ENCODE measurements at places on chromosomes 3 and 15.

DNA sequence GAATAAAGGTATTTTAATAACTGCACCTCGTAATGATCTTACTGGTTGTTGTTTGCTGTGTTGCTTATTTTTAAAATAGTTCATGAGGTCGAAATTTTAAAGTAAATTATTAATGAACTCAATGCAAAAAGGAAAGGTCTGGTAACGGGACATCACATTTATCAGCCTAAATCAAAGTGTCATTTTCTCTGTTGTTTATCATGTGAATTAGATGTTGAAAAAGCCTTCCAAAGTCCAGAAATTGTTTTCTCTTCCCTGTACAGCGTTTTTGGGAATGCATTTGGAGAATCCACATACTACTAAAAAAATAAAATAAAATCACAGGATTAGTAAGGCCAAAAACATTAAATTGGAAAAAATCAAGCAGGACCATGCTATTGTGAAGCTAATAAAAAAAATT, 339.2 kb upstream of the NECTIN3 start:
- DNase-seq, result no peak

DNA sequence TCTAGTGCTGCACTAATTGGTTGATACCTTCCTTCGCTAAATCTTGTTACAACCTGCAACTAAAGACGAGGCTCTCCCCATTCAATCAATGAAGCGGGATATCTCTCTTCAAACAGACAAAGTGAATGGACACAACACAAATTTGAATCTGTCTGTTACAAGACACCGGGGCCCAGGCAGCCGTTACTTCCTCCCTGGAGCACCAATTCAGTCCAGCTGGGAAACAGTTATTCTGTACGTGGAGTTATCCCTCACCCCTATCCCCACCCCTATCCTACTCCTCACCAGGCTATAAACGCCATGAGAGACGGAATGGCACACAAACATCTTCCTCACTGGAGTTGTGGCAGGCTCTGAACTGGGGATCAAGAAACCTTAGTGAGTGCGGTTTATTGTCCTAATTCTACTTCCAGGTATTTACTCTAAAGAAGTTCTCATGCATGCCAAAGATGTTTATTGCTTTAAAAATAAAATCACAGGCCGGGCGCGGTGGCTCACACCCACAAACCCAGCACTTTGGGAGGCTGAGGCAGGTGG, 181.8 kb downstream of the FOXP1 start:
- DNase-seq, result no peak

- DNase-seq, result no peak
Observed at GRCh38 chr3:186442162-186442561, 80.1 kb upstream of the DGKG start.

- no peak for DNase-seq
Observed at GRCh38 chr3:120438665-120439370, 12.0 kb downstream of the FSTL1 start.

DNA sequence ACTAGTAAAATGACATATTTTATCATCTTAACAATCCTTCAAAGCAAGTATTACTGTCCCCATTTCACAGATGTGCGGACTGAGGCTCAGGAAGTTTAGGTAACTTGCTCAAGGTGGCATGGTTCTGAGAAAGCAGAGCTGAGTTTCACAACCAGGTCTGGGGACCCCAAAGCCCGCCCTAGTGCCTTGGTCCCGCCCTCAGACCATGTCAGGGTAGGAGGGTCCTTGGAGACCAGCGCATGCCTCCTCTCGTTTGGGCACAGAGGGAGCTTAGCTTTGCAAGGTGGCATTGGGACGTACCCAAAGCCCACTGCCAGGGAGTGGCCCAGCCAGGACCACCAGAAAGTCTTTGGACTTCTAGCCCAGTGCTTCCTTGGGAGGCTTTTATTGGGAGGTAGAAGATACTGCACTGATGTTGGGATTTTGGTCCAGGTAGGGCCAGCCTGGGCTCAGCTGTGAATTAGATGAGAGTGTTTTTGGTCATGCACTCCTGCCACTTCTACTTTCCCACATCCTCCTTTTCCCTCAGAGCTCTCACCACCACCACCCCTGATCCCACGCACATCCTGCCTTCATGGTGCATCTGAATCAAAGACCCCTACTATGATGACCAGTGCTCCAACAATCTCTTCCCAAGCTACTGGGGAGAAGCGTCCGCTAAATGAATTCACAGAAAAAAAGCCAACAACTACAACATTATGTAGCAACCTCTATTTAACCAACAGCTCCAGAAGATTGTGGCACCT, 307.9 kb downstream of the TLE3 start:
- no peak for DNase-seq

- DNase-seq, result no peak
Observed at GRCh38 chr3:169591159-169591951, 72.2 kb downstream of the MECOM start.

DNA sequence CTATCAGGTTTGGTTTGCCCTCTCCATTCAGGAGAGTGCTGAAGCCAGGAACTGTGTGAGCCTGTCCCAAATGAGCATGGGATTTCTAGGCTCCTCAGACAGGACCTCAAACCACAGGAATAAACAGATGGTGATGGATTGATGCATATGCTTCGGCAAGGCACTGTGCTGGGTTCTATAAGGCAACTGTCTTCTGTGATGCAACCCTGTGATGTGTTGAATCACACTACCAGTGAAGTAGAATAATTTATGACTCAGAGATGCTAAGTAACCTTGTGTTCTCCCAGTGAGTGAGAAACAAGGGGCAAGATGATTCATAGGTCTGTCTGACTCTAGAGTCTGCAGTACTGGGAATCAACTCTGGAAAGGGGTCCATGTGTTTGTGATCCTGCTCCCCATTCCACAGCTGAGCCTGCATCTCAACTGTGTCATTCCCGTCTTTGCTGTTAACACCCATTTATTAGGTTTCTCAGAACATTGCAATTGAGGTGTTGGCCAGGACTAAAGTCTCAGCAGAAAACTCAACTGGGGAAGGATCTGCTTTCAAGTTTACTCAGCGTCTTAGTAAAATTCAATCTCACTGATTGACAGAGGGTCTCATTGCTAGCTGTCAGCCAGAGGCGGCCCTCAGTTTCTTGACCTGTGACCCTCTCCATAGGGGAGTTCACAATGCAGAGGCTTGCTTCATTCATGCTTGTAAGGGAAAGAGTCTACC, 510.1 kb upstream of the CFAP20DC start:
- DNase-seq, result no peak

GRCh38 chr3:107085261-107085660, 292.0 kb upstream of the CCDC54 start:
- no peak for DNase-seq

- DNase-seq, result no peak
Observed at GRCh38 chr15:36953346-36953745, 147.0 kb downstream of the MEIS2 start.

DNA sequence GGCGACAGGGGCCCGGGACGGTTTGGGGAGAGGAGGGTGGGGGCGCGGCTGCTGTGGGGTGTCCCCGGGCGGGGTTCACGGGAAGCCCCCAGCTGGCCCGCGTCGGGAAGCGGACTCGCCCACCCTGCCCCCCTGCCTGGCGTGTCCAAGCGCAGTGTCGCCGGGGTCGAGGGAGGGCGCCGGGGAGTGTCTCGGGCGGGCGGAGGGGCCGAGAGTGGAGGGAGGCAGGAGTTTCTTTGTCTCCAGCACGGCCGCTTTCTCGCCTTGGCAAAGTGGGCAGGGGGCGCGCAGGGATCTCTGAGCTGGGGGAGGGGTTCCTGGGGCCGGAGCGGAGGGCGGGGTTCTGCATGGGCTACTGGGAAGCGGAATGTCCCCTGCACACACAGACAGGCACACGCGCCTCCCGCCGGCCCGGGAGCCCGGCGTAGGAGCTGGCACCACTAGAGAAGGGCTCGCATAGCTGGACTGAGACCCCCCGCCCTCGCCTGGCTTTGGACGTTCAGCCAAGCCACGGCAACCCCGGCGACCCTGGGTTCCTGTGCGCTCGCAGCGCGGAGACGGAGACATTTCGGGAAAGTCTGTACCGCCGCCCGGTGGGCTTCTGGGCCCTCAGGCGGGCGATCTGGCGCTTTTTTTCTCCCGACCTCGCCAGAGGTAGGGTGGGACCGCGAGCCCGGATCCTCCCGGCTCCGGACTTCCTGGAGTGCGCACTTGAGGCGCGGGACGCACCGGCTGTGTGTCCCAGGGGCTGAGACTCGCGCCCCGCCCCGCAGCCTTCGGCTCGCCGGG, 822 bp downstream of the ST8SIA2 start:
- peak; percentile 81 for DNase-seq

GRCh38 chr15:39338251-39338650, 242.6 kb upstream of the THBS1 start:
- DNase-seq, result no peak

DNA sequence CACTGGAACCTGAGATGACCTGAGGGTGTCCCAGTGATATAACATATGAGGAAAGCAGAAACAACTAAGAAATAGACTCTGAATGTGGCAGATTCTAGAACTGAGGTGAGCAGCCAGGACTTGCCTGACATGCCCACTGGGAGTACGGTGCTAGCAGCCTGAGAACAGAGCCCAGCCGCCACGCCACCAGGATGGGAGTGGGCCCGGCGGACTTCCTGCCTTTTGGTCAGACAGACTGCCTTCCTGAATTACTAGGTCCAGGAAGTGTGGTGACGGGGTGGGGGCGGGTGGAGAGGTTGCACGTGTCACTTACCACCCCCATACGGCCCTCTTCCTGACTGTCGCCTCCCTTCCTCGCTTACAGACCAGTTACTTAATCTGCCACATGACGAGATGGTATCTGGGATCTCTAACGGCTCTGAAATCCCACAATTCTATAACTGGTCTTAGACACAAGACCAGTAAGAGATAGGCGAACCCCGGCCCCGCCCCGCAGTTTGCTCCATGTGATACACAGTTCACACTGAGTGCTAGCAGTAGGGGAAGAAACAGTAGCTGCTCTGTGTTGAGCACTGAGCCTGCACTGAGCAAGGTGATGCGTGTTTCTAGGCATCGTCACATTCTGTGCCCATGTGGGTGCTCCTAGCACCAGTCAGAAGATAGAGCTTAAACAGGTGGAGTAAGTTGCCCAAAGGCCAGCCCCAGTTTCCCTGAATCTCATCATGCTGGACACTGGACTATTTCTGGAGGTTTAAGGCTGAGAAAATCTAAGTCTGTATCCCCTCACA, 95.7 kb downstream of the CPN2 start:
- no peak for DNase-seq

GRCh38 chr3:62570888-62571287, 197.5 kb upstream of the FEZF2 start:
- no peak for DNase-seq

GRCh38 chr3:170499562-170500156, 81.0 kb downstream of the CLDN11 start:
- DNase-seq, result no peak

DNA sequence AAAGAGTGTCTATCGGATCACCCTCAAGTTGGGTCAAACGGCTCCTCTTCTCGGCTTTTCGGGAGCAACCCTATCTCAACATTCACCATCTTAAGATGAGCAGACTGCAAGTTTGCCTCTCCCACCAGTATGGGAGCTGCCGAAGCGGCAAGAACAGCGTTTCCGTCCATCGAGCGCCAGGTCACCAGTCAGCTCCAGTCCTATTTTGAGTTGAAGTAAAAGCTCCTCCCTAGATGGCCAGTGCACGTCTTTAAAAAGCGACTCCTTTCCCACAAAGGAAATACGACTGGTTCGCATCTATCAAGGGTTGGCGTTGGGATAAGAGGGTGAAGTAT, 369 bp upstream of the U2SURP start:
- no peak for DNase-seq

DNA sequence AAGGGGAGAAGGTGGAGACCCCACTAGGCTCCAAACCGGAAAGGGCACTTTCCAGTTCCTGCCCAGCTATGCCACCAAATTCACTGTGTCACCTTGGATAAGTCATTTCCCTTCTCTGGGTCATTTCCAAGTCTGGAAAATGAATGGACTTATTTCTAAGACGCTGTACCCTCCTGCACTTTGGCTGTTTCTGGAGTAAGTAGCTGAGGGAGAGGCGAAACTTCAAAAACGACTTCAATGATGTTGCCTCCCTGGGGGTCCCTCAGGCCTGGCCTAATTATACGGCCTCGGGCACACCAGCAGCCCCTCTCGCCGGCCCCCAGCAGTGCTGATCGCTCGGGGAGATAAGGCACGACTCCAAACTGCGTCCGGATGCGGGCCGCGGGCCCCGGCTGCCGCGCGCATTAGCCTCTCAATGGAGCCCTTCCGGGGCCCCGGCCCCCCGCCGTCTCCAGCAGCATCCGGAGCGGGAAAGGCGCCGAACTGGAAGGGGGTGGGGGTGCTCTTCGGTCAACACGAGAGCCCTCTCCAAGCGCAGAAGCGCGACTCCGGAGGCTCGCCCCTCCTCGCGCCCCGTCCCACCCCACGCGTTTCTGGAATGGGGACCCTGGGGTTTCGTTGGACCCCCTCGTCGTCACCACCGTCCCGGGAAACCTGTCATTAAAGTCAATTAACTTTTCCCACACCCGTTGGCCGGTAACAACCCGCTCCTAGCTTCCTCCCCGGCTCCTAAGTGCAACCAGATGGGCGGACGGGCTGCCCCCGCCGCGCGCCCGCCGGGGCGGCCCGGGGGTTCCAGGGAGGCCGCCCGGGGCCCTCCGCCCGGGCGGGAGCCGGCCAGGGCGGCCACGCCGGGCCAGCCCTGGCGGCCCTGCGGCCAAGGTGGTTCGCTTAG, 4.8 kb downstream of the HES1 start:
- peak; percentile 83 for DNase-seq

DNA sequence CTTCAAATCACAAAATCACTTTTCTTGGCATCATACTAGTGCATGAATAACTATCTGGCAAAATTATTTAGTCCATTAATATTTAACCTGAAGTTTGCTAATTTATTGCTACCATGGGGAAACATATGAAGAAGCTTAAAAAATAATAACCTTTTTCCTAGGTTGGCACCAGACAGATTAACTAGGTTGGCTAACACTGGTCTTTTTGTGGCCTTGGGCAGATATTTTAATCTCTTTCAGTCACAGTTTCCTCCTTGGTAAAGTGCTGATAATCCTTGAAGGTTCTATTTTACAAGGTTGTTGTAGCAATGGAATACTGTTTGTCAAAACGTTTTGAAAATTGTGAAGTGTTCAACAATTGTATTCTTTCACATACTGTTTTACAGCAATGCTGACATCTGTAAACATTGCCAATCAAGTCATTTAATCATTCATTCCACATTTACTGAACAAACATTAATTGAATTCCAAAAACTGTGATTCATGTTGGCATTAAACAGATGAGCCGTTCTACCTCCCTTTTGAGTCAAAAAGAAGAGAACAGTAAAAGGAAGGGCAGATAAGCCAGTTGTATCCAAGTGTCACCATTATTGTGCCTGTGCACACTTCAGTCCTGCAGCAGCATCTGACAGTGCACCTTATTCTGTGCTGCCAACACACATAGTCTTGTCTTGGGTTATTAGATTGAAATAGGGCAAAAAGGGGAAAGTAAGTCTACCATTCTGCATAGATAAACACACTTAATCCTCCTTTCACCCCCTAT, 21.9 kb downstream of the EPHA6 start:
- DNase-seq, result no peak

Data from type B pancreatic cell (in vitro differentiated cells).